ENCODE measurements at places on chromosomes 7 and 10. TPM values are rescaled to one million over a fixed set of nuclear protein-coding genes. Genes with fewer than 3 reads are reported as not detected.

Gene KAZALD1
- 12.2 TPM for total RNA-seq

Gene BTBD16
- not detected for total RNA-seq

Gene KLF14
- 0.86 TPM for total RNA-seq

Gene CAMK2B
- total RNA-seq = not detected

Gene OR2A14
- total RNA-seq = not detected

Gene MCMBP
- 60.6 TPM for total RNA-seq

Gene MYPN
- 1.8 TPM for total RNA-seq
